D721Med (cell line): ENCODE measurements at places on chromosomes 2 and 18.

GRCh38 chr2:145524303-145524702 is 1004.4 kb upstream of the ZEB2 start:
- DNase-seq, result no peak

- no peak for DNase-seq
These were observed 6.1 kb downstream of the ADCY3 start for GRCh38 chr2:24913911-24914310.

- DNase-seq, result no peak
These were observed 47.5 kb upstream of the CDH20 start for GRCh38 chr18:61285777-61286176.

DNA sequence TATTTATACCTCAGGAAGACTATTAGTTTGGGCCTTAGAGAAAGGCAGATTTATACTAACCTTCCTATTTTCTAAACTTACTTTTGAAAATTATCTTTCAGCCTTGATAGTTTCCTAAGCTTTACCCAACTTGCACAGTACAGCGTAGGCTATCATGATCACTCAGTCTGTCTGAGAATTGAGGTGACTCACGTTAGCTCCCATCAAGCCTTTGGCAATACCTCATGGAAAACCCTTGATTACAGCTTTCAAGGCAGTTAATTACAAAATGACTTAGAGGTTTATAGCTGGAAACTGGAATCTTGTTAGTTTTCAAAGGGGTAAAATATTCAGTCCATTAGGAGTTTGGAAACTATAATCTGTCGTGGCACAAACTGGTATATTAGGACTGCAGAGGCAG is 26.4 kb upstream of the ARMC9 start:
- DNase-seq, result no peak
